ENCODE measurements at places on chromosomes 16 and 17. TPM values are rescaled to one million over a fixed set of nuclear protein-coding genes. Genes with fewer than 3 reads are reported as not detected.

- no peak for DNase-seq
These were observed 30.5 kb downstream of the ADCY7 start for GRCh38 chr16:50296807-50297206.

The HOXB3 gene
- total RNA-seq, result 0.46 TPM

- no peak for DNase-seq
These were observed 194.4 kb downstream of the MAP2K6 start for GRCh38 chr17:69608808-69609472.

DNA sequence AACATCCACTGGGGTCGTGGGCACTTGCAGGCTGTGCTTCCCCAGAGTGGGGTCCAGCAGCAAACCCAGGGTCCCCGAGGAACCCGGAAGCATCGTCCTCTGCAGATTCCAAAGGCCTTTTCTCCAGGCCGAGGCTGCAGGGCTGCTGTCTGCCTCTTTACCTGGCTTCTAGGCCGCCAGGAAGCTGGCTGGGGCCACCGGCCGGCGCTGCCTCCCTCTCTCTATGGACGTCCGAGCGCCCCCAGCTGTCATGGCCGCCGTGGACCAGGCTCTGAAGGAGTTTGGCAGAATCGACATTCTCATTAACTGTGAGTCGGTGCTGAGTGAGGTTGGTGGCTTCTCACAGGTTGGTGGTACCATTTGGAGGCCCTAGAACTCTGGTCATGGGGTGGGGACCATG is 5.6 kb downstream of the DECR2 start:
- no peak for DNase-seq

DNA sequence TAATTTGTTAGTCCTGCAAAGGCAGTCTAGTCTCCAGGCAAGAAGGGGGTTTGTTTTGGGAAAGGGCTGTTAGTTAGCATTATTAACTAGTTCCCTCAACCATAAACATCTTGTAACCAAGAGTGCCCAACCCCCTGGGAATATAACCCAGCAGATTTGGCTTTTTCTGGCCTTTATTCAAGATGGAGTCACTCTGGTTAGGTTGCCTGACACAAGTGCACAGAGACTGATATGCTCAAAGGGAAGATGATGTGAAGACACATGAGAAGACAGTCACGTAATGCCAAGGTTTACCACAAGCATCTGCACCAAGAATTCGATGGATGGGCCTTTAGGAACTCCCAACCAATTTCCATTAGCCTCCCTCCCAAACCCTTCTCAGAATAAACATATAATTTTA is 3.9 kb upstream of the SCPEP1 start:
- no peak for DNase-seq

- DNase-seq, result no peak
These were observed 9.0 kb upstream of the NXPH3 start for GRCh38 chr17:49566668-49567071.

The HSF5 gene
- not detected for total RNA-seq

- DNase-seq, result no peak
These were observed 133.9 kb downstream of the PITPNC1 start for GRCh38 chr17:67511012-67511411.

GRCh38 chr16:23642246-23642774 is 1.0 kb downstream of the DCTN5 start:
- no peak for DNase-seq

- no peak for DNase-seq
These were observed 172.9 kb downstream of the PMP22 start for GRCh38 chr17:15092261-15092660.

The PRSS27 gene
- total RNA-seq, result 4.2 TPM

The ADAMTS18 gene
- not detected for total RNA-seq

The CDH11 gene
- 587 TPM for total RNA-seq

- no peak for DNase-seq
These were observed 2.4 kb downstream of the EFNB3 start for GRCh38 chr17:7707446-7707845.

The TBC1D3C gene
- total RNA-seq, result not detected

DNA sequence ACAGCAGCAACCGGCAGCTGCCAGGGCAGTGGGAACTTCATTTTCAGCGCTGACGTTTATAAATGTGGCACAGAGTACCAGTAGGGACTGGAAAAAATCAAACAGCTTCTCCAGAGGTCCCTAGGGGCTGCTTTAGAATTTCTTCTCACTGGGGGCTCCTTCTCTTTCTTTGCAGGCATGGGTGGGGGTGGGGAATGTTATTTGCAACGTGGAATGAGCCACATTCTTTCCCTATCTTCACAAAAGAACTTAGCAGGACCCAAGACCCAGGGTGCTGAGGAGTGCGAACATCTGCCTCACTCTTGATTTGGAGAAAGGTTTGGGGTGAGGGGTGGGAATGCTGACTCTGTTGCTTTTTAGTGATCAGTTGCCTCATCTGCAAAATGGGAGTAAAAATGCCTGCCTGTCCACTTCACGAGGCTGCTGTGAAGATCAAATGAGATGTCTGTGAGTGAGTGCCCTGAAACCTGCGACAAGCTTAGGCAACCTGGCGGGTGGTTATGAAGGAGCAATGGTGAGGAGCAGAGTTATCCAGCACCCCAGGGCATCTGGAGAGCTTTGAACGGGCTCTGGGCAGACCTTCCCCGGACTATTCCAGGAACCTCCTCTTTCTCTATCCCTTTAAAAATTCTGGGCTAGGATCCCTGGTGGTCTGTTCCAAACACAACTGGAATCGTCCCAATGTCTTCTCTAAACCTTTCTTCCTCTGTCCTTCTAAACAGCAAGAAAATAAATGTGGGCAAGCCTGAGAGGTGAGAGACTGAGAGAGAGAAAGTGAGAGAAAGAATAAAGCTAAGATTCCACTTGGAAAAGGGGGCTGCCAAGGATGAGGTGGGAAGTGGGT is 10.7 kb upstream of the PIPOX start:
- no peak for DNase-seq

GRCh38 chr17:4525691-4526397 is 27.2 kb downstream of the SPNS2 start:
- no peak for DNase-seq

GRCh38 chr17:61966191-61966590 is 38.4 kb upstream of the INTS2 start:
- DNase-seq, result no peak

DNA sequence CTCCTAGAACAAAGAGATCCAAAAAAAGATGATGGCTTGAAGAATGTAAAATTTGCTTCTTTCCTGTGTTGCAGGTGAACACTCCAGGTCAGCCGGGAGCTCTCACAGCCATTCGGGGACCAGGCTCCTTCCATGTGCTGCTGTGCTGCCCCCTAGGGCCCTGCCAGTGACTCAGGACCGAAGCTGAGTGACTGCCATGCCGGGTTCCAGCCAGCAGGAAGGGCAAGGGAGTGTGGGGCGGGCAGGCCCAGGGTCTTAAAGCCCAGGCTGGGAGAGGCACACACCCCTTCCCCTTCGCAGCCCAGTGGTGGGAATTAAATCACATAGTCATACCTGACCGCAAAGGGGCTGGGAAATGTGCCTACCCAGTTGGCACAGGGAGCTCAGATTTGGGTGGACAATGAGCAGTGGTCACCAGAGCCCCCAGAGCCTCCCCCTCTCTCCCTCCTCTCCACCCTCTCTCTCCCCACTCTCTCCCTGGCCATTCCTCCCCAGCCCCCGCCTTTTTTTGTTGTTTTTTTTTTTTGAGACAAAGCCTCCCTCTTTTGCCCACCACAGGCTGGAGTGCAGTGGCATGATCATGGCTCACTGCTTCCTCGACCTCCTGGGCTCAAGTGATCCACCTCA is 11.5 kb downstream of the EPOP start:
- DNase-seq, result no peak

The RNF43 gene
- total RNA-seq, result not detected

DNA sequence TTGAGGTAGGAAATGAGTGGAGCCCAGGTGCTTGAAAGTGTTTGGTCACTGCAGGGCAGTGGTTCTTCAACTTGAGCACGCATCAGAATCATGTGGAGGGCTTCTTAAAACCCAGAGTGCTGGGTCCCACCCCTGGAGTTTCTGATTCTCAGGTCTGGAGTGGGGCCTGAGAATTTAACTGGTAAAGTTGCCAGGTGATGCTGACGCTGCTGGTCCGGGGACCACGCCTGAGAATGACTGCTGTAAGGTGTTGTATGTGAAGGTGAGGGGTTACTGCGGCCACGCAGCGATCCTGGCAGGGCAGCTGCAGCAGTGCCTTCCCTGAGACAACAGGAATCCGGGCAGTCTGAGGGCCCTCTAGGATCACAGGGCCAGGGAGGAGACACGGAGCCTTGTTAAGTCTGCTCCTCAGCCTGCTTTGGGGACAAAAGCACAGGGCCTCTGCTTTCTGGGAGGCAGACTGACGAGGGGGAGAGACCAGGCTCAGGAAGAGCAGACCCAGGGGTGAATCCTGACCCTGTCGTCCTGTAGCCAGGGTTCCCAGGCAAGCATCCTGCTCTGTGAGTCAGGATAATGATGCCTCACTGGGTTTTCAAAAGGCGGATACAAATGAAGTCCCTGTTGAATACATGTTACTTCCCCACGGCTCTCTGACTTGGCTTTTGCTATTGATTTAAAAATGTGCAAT is 16.2 kb downstream of the CCDC42 start:
- no peak for DNase-seq

GRCh38 chr16:65181071-65181561 is 59.3 kb upstream of the CDH11 start:
- no peak for DNase-seq

- DNase-seq, result no peak
These were observed 33.5 kb upstream of the BCO1 start for GRCh38 chr16:81204798-81205680.

The ASGR1 gene
- total RNA-seq, result 2.4 TPM

The SKAP1 gene
- not detected for total RNA-seq

- no peak for DNase-seq
These were observed 97.3 kb downstream of the PLCG2 start for GRCh38 chr16:81876273-81876900.

The CCL7 gene
- not detected for total RNA-seq

DNA sequence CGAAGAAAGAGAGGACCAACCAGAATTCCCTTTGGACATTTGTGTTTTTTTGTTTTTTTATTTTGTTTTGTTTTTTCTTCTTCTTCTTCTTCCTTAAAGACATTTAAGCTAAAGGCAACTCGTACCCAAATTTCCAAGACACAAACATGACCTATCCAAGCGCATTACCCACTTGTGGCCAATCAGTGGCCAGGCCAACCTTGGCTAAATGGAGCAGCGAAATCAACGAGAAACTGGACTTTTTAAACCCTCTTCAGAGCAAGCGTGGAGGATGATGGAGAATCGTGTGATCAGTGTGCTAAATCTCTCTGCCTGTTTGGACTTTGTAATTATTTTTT is 3.6 kb downstream of the SOX9 start:
- DNase-seq, result no peak

DNA sequence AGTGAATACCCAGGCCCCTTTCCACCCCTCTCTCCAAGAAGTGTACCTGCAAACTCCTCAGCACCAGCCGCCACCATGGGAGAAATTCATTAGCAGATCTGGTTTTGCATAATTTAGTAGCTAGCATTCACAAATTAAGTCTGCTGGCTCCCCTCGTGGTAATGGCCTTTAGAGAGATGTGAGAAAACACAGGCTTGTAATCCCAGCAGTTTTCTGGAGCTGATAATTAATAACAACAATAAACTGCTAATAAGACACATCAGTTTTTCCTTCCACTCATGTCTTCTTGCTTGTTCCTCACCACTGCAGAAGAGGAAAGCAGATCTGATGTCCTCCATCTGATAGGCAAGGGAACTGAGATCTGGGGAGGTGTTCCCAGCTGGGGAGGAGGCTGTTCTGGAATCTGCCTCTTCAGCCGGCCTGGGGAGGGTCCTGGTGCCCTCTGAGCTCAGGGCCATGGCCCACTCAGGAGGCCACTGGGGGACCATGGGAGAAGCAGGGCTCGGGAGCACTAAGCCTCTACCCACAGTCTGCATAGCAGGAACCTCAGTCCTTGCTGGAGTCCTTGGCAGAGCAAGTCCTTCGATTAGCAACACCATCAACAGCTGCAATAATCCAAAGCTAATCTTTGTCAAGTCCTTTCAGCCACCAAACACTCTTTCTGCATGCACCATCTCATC is 74.2 kb upstream of the DNAJA2 start:
- DNase-seq, result no peak
